Hindlimb muscle (tissue), 1 donor: ENCODE measurements at places on chromosomes 5 and 9. TPM values are rescaled to one million over a fixed set of nuclear protein-coding genes. Genes with fewer than 3 reads are reported as not detected.

FEM1C gene
- 23.0 TPM for polyA plus RNA-seq

IFNK gene
- polyA plus RNA-seq, result not detected

FOXD1 gene
- polyA plus RNA-seq, result 0.50 TPM

SLC46A2 gene
- polyA plus RNA-seq, result 0.18 TPM

MARCOL gene
- polyA plus RNA-seq, result not detected

DNA sequence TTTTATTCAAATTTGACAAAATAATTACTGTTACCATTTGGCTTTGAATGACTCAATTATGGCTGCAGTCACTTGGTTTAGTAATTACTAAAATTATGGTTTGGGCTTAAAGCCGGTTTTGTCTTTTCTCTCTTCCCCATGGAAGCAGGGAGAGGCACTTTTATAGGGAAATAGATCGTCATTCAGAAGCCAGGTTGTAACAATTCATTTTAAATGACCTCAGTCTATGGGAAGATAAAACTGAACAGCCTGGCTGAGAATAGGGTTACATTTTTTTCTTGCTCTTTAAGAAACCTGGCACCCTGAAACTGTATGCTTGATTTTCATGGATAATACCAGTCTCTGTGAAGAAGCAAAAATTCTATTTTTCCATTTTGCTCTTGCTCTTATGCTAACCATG, 169.8 kb downstream of the SMC2 start:
- DNase-seq, result no peak

DNA sequence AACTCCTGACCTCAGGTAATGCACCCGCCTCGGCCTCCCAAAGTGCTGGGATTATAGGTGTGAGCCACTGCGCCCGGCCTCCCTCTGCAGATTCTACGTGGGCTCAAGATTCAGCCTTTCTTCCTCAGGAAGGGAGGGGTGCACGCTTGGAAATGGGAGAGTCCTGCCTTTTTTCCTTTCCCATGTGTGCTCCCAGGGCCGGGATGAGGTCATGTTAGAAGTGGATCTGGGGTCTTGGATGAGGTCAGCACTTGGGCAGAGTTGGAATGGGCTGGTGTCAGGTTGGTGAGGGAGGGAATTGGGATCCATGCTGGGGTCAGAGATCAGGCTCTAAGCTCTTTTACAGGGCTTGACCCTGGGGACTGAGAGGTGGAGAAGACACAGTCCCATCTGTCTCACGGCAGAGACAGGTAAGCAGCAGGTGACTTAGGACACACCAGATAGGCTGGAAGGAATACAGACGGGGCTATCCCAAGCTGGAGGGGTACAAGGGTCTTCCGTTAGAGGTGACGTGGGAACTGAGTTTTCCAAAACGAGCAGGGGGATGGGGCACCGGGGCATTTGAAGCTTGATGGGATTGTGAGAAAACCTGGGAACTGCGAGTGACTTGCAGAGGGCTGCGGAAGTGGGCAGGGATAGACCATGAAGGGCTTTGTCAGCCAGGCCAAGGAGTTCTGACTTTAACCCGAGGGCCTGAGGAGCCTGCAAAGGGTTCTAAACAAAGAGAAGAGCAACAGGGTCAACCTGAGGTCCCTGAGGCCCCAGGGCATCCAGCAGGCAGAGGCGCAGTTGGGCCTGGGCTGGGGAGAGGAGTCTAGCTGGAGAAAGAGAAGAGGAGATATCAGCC, 1.8 kb upstream of the AQP7 start:
- no peak for DNase-seq

DNA sequence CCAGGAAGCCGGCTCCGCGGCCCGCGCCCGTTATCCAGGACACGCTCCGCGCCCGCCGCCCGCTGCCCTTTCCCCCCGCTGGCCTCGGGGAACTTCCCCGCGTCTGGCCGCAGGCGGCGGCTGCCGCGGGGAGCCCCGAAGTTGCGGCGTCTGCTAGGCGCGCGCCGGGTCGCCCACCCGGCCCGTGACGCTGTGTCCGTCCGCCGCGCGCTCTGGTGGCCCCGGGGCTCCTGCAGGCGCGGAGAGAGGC, 621 bp upstream of the GCNT4 start:
- no peak for DNase-seq

GRCh38 chr5:98906756-98907355, 22.0 kb downstream of the CHD1 start:
- DNase-seq, result no peak

GRCh38 chr9:98317134-98317857, 61.8 kb upstream of the TBC1D2 start:
- no peak for DNase-seq

GRCh38 chr5:168960497-168960896, 340.4 kb downstream of the SLIT3 start:
- DNase-seq, result no peak

GRCh38 chr5:65059681-65060598, 291.2 kb downstream of the CWC27 start:
- DNase-seq, result no peak

DNA sequence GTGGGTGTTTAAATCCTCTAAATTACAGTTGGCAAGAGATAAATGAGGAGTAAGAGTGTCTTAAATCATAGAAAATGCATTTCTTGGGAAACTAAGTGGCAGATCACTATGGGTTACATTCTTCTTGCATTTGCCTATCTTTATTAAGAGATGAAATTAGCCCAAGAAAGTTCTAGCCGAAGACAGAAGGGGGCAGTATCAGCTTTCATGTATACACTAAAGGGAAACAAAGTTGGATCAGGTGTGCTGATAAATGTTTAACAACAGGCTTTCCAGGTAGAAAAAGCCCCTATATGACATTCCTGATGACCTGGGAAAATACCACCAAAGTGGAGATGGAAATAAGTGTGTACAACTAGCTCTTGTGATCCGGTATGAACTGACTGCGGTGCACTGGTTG, 81.9 kb upstream of the TLR4 start:
- no peak for DNase-seq

DNA sequence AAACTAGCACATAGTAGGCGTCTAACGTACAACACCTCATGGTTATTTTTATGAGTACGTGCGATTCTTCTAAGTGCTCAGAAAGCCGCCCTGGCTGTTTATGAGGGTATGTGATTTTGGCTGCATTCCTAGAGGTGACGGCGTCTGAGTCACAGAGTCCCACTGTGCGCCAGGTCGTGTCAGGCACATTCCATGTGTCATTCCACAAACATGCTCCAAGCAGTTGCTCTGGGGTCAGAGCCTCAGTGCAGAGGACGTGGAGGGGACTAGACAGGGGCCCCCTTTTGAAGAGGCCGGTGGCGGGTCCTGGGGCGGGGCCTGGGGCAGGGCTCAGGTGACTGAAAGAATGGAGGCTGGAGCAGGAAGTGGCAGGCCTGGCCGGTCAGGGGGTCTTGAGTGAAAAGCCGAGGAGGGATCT, 51.9 kb downstream of the NEK6 start:
- no peak for DNase-seq

GRCh38 chr5:139652788-139653241, 4.7 kb downstream of the CXXC5 start:
- no peak for DNase-seq

GRCh38 chr5:81207009-81207408, 26.1 kb upstream of the CKMT2 start:
- no peak for DNase-seq

DNA sequence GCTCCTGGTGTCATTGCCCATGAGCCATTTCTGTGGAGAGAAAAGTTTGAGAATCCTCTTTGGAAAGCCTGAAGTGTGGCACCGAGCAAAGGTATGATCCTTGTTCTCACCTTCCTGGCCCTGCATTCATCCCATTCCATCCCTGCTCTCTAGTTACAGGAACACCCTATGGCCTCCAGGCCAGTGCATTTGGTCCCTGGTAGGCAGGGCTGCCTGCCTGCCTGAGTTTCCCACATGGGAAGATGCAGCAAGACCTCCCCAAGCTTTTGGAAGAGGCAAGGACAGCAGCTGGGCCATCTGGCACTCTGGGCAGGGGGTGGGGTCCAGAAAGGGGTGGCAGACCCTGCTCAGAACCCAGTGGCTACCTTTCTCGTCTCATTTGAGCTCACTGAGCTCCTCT, 24.5 kb downstream of the IGIP start:
- no peak for DNase-seq

- DNase-seq, result no peak
These were observed 5.8 kb downstream of the PSMB7 start for GRCh38 chr9:124409410-124409809.

DNA sequence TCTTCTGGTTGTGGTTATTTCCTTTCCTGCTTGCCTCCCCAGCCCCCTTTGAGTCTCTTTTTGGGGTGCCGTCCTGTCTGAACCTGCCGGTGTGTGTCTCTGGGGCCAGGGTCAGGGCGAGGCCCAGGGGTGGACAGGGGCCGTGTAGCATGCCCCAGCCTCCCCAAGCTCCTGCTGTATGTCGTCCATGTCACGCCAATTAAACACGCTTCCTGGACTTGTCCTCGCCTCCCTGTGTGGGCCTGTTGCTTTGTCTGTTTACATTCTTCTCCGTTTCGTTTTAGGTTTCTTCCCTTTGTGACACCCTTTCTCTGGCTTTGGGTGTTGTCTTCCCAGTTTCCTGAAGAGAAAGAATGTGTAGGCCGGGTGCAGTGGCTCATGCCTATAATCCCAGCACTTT, 28.5 kb upstream of the HMCN2 start:
- no peak for DNase-seq

- no peak for DNase-seq
These were observed 274.2 kb downstream of the TMEM167A start for GRCh38 chr5:82802954-82803353.

DNA sequence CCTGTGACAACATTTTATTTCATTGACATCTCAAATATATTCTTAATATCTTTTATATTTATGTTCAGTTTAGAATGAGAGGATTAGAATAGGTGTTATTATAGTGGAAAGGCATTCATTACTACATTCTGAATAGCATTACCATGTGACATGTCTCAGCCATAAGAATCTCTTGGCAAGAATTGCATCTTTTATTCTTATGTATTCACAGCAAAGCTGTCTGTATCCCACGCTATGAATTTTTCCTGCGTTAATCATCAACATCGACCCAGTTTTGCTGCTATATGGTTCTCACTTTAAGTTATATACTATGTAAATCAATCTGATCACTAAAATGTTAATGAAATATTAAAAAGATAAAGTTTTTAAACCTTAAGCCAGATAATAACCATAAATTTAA, 248.6 kb downstream of the TMEM232 start:
- DNase-seq, result no peak

- no peak for DNase-seq
These were observed 53.0 kb downstream of the CXXC5 start for GRCh38 chr5:139701056-139701741.

DNA sequence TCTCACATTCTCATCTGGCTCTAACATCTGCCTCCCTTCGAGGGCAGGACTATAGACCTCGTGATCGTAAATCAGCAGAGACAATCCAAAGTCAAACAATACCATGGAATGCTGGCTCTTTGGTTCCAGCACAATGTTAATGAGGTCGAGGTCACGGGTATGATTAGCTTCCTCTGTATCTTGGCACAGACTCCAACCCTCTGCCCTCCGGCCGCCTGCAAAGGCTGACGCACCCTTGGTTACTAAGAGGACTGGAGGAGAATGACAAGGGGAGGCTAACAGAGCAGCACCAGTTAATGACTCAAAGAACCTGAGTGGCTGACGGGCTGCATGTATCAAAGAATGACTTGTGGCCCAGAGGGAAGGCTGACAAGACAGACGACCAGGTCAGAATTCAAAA, 10.1 kb downstream of the LHFPL2 start:
- no peak for DNase-seq

DNA sequence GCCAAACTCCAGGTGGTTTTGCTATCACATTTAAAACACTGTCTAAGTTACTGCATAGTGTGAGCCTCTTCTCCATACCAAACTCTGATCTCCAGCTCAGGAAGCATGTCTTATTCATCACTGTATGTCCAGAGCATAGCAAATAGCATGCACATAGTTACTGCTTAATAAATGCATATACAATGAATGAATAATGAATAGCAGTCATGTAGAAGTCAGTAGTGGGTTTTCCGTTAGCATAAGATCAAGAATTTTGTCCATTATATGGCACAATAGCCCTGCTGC, 329.4 kb downstream of the ARRDC3 start:
- peak; percentile 48 for DNase-seq

- DNase-seq, result no peak
These were observed 75.9 kb upstream of the SEMA6A start for GRCh38 chr5:116650544-116650943.

DNA sequence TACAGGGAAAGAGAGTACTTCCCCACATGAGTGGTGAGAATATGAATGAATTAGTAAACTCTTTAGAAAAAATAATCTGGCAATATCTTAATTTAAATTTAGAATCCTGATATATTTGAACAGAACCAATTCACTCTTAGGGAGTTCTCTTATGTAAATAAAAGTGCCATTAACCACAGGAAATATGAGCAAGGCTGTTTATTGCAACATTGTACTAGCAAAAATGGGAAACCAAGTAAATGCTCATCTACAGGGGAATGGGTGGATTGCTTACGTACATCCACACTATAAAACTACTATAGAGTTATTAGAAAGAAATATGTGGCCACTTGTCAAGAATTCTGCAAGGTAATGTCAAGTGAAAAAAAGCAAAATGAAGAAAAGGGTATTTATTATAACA, 274.5 kb downstream of the TLE1 start:
- DNase-seq, result no peak

- no peak for DNase-seq
These were observed 175.4 kb downstream of the KIAA0825 start for GRCh38 chr5:94442991-94443390.

- no peak for DNase-seq
These were observed 309.1 kb downstream of the NTRK2 start for GRCh38 chr9:84978661-84979060.

GRCh38 chr5:66960369-66961137, 236.0 kb downstream of the CD180 start:
- DNase-seq, result no peak

- no peak for DNase-seq
These were observed 95.4 kb upstream of the ANXA1 start for GRCh38 chr9:73056245-73056644.

- DNase-seq, result peak; percentile 11
These were observed 233.9 kb upstream of the ZNF608 start for GRCh38 chr5:124980163-124980941.

GRCh38 chr9:112831281-112831851, 59.3 kb downstream of the SLC46A2 start:
- DNase-seq, result no peak

- DNase-seq, result peak; percentile 90
These were observed 2.8 kb upstream of the EFNA5 start for GRCh38 chr5:107673368-107674136.

DNA sequence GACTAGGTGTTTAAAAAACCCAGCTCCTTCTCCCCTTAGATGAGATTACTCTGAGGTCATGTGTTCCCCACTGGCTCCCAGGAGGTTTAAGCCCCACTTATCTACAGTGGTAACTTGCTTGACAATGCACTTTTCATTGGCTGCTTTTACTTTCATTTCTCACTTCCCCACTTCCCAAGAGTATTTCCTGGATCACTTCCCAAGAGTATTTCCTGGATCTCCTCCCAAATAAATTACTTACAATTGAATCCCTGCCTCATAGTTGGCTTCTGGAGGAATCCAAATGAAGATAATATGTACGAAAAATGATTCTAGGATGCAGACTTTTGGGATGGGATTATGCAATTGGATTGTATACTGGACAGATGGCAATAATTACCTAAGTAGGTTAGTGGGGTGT, 47.1 kb upstream of the CHSY3 start:
- peak; percentile 48 for DNase-seq
